ENCODE measurements at places on chromosomes 2 and 18. TPM values are rescaled to one million over a fixed set of nuclear protein-coding genes. Genes with fewer than 3 reads are reported as not detected.

GFPT1 gene
- 49.5 TPM for total RNA-seq

PLGLB2 gene
- 7.4 TPM for total RNA-seq

GDF7 gene
- total RNA-seq, result 3.2 TPM

CCDC74B gene
- 7.1 TPM for total RNA-seq

SCYGR4 gene
- not detected for total RNA-seq

MROH2A gene
- not detected for total RNA-seq

RGPD3 gene
- total RNA-seq, result 0.09 TPM

CYTIP gene
- total RNA-seq, result not detected

TXNDC2 gene
- total RNA-seq, result 0.29 TPM

DNA sequence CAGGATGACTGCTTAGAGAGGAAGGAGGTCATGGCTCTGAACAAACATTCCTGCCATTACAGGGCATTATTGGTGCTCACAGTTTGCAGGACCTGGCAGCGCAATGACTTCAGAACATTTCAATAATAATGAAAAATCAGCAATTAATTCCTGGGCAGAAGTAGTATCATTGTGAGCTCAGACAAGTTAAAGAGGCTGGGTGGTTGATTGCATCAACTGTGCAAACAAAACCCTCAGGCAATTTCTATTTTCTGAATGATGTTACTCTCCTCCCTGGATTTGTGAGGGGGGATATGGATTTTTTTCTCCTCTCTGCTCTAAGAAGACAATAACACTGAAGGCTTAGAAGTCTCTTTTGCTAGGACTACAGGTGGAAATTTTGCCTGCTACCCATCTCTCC, 168.1 kb upstream of the TACR1 start:
- DNase-seq, result no peak

DNA sequence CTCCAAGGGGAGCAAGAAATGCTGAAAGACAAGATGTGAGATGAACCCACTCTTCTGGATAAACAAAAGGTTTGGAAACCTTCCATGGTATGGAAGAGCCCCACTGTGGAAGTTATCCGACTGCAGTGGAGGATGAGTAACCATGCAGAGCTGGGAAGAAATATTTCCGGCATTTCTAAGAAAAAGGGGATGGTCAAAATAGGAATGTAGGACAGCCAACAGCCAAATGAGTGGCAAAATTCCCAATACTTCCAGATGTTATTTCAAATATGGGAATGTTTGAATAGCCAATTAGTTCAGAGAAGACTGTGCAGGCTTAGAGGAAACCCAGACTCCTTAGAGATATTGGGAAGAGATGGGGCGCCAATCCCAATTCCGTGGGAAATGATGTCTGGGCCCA, 246.8 kb downstream of the RAD51AP2 start:
- DNase-seq, result no peak

DNA sequence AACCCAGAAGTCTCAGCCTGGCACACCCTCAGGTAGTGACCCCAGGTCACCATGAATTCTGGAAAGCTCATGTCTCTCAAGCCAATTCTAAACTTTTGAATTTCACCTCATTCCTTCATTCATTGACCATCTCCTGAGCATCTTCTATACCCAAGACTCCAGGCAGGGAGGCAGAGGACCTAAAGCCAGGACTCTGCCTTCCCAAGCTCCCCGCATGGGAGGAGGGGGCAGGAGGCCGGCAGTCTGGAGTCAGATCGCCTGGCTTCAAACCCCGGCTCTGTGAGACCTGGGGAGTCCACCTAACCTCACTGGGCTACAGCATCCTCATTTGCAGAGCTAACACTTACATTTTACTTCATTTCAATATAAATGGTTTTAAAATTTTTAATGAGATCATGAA, 59.0 kb downstream of the SMAD7 start:
- DNase-seq, result no peak

DNA sequence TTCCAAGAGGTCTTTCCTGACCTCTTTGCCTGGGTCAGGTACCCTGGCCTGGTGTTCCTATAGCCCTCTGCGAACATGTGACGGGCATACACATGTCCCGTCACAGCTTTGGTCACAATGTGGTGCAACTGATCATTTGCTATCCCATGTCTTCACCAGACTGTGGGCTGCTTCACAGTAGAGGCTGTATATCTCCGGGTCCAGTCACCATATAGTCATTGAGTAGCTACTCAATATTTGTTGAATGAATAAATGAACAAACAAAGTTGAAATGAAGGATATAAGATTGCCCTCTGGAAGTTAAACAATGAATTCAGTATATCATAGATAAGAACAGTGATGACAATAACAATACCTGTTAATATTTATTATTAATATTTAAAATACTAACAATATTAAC, 16.8 kb downstream of the AOX1 start:
- no peak for DNase-seq

GRCh38 chr18:57441071-57441794, 6.1 kb downstream of the ONECUT2 start:
- no peak for DNase-seq

DNA sequence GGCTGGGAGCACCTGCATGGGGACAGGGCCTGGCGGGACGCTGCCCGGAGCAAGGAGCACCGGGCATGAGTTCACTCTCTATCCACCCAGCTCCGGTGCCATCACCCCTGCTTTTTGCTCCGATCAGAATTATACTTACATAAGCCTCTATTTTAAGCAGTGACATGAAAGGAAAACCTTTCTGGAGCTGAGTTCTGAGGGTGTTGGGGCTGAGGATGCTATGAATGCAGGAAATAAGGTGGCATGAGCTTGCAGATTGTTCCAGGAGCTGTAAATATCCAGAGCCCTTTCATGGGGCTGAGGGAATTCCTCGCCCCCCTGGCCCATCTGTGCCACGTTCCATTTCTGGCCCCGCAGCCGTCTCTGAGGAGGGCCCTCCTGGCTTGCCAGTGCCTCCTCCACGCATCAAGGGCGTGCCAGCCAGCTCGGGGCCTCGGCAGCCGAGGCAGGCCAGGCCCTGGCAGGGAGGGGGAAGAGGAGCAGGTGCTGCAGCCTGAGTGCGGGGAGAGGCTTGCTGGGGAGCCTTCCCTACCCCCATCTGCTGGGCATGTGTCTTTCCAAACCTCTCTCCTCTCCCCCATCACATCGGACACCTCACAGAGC, 91.7 kb upstream of the MCFD2 start:
- DNase-seq, result no peak
